ENCODE measurements at places on chromosomes 5 and 9.

GRCh38 chr9:115413304-115413703 lies 295.3 kb upstream of the TNC start:
- DNase-seq, result no peak

DNA sequence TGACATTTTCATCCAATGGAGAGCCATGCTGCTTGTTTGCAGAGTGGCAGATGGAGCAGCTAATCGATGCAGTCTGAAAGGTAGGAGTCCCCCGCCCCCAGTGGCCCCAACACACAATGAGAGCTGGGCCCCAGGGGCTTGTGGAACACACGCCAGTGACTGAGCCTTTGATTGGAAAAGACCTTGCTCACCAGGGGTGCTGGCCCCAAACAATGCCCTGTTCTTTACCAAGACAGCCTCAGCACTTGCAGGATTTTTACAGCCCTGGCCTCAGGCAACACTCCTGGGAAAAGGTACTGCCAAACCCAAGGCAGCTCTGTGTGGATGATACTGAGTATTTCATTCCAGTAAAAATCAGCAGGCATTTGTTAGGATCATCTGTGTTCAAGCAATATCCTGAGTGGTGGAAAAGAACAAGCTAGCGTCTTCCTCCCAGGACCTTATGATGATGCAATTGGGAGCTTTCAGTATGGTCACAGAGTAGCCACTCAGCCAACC lies 276.8 kb upstream of the CLINT1 start:
- no peak for DNase-seq

DNA sequence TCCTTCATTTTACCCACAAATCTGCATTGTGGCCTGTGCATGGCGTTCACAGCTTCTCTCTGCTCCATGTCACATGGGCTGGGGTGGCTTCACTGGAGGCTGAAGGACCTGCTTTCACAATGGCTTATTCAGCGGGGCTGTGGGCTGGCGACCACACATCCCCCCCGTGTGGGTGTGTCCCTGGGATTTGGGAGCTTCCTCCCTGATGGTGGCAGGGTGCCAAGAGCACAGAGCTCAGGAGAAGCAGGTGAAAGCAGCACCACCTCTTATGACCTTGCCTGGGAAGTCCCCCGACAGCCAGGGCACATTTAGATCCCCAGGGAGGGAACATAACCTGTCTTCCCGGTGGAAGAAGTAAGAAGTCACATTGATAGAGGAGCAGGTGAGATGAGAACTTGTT lies 5.0 kb upstream of the MED10 start:
- no peak for DNase-seq

- no peak for DNase-seq
Measured at GRCh38 chr5:36172599-36172998, 20.7 kb downstream of the SKP2 start.

- no peak for DNase-seq
Measured at GRCh38 chr9:19938990-19939733, 150.3 kb upstream of the SLC24A2 start.

- DNase-seq, result no peak
Measured at GRCh38 chr5:74977471-74977870, 74.9 kb downstream of the GCNT4 start.

- no peak for DNase-seq
Measured at GRCh38 chr9:116877072-116877471, 190.0 kb downstream of the TRIM32 start.

DNA sequence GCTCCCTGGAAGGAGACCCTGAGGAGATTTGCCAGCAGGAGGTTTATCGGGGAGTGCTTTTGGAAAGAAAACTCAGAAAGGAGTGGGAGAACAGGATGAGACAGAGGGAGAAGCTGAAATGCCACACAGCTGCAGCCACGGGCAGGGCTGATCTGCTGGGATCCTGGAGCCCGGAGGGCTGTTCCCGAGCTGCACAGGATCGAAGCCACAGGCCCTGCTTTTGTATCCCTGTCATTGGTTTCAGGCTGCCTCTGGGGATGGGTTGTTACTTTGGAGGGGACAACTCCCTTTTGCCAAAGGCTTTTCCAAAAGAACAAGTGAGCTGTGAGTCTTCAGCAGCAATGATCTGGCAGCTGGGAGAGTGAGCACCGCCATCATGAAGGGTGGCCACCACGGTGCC lies 152.5 kb upstream of the PTCH1 start:
- no peak for DNase-seq

GRCh38 chr9:122179690-122180074 lies 20.0 kb downstream of the MORN5 start:
- DNase-seq, result no peak

GRCh38 chr9:131011274-131012022 lies 2.5 kb downstream of the LAMC3 start:
- no peak for DNase-seq

- no peak for DNase-seq
Measured at GRCh38 chr5:143044265-143044664, 274.1 kb downstream of the ARHGAP26 start.

DNA sequence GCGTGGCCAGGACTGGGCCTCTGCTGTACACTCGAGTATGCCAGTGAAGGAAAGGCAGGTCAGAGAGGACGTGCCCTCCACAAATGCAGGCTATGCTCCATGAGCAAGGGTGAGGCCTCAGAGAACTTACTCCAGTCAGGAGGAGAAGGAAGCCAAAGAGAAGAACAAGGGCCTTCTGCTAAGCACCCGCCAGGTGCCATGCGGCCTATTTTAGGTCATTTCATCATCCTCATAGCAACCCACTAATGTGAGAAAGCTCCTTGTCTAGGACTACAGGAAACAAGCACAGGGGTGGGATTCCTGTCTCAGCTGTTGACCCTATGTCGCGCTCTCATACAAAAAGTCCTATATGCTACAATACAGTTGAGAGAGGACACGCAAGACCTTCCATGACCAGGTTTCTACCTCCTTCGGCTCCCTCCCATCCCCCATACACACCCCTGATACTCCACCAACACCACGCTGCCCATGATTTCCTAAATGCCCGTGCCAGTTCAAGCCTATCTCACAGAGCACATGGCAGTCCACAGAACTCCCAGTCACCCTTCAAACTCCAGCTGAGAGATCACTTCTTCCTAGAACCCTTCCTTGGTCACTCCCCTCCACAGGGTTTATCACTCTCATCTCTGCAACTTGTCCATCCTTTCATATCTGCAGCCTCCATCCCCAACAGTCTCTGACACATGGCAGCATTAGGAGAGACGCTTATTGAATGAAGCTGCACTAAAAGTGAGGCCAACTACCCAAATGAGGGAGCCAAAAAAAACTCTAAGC lies 26.8 kb downstream of the PSMB7 start:
- no peak for DNase-seq

DNA sequence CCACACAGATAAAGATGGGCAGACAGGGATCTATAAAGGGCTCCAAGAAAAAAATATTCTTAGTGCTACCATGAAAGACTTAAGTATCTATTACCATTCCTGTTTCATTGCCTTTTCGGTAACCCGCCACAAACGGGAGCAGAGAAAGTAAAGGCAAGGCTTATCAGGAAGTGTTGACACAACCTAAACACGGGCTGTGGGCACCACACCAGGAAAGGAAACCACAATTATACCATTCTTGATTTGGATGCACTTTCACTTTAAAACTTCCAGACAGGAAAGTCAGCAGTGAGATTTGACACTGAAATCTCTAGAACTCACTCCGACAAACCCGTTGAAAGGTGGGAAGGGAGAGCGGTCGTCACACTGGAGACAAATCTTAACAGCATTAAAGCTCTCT lies 6.5 kb downstream of the TLE1 start:
- DNase-seq, result no peak
